ENCODE measurements at places on chromosomes 1 and 21. TPM values are rescaled to one million over a fixed set of nuclear protein-coding genes. Genes with fewer than 3 reads are reported as not detected.
A peak's percentile ranks its signal among the peaks of the same experiment; 100 is the strongest.

NBPF8 gene
- total RNA-seq: 23.6 TPM

DNA sequence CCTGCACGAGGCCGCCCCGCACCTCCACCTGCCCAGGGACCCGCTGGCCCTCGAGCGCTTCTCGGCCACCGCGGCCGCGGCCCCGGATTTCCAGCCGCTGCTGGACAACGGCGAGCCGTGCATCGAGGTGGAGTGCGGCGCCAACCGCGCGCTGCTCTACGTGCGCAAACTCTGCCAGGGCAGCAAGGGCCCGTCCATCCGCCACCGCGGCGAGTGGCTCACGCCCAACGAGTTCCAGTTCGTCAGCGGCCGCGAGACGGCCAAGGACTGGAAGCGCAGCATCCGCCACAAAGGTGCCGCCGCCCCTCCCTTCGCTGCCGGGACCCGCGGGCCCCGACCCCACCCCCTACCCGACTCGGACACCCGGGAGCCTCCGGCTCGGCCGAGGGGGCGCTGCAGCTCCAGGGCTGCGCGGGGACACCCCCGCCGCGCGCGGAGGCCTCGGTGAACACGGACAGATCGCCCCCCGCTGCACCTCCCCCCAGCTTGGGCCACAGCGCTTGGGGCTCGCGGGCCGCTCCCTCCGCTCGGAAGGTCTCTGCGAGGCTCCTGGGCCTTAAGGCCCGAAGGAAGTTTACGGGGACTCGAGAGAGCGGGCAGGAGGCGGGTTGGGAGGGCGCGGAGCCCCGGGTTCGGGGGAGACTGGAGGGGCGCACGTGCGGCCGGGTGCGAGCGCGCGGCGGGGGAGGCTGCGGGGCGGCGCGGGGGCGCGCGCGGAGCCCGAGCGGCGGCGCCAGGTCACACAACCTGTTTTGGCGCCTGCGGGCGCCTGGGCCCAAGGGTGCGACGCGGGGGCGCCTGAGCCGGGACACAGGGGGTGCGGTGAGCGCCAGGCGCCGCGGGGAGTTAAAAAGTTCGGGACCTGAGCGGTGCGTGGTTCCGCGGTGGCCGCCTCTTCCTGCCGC lies 1.2 kb downstream of the SAMD11 start:
- DNase-seq: no peak

GRCh38 chr21:16193496-16194094 lies 463.8 kb downstream of the USP25 start:
- DNase-seq: no peak

PLEKHN1 gene
- total RNA-seq: 11.5 TPM

DNA sequence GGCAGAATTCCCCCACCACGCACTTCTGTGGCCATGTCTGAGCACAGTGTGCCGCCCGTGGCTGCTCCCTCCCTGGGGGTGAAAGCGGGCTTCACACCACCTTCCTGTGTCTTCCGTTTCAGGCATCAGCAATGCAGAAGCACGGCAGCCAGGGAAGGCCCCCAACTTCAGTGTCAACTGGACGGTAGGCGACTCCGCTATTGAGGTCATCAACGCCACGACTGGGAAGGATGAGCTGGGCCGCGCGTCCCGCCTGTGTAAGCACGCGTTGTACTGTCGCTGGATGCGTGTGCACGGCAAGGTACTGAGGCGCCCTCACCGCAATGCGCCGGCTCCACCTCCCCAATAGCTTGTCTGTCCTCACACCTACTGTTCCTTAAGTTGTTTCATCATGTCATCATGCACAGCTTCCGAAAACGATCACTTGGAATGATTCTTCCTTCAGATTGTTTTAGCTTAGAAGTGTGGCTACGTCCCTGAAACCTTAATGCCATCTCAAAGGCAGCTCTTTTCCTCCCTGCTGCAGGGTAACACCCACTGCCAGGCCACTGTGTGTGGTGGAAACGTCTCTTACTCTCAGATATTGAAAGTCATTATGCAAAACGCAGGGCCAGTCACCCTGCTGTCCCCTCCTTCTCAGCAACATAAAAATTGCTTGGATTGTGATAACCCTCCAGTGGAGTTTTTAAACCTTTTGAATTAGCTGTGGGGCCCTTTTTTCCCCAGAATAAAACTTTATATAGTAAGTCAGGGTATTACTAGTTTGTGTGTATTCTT lies 66.8 kb downstream of the POFUT2 start:
- peak; percentile 79 for DNase-seq

- no peak for DNase-seq
These were observed 72.2 kb downstream of the SNX7 start for GRCh38 chr1:98733782-98734112.

OR2AK2 gene
- total RNA-seq: not detected

ARHGEF19 gene
- total RNA-seq: 7.2 TPM

DNA sequence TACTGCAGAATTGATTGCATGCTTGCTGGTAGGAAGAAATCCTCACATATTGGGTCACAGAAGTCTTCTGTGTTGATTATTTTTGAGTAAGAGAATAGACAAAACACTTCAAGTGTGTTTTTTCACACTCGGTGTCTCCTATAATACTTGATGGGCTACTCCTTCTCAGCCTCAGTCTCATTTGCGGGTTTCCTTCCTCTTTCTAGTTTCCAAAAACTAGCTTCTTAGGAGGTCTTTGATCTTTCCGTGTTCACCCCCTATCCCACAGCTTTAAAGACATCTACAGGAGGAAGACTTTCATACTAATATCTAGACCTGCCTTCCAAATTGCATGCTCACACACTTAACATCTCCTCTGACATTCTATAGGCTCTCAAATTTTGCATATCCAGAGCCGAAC lies 40.7 kb upstream of the NTPCR start:
- no peak for DNase-seq

DNA sequence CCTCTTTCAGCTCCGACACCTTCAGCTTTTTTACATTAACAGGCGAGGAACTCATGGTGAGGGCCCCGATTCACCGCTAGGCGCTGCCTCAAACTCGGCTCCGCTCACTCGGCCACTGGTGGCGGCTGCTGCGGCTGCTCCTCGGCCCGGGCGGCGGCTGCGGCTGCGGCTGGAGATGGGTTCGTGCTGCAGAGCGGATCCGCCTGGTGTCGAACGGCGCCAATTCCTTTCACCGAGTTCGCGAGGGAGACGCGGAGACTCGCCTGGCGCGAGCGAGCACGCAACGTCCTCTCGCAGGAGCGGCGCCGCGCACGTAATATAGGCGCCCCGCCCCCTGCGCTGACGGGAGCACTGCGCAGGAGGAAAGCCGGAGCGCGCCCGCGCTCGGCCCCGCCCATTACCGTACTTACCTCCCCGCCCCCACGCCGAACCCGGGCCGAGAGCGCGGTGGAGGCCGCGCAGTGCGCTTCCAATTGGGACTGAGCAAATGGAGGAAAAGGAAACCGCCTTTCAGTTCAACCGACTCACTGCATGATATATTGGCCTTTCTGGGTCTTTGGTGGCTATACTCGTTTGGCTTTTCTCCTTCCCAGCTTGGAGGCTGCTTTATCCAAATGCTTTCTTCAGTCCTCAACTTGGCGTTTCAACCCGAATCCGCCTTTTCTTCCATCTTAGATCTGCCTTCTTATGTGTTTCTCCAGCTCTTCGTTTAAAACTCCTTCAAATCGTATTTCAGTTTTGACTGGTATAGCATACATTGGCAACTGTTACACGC lies at the start of gene HNRNPU:
Gene HNRNPU (minus strand): TSS at position 291 of the 775 bp plus-strand sequence. CDS start 236 bp downstream, at position 55.
- DNase-seq: peak; percentile 98

TEX38 gene
- total RNA-seq: not detected

DNA sequence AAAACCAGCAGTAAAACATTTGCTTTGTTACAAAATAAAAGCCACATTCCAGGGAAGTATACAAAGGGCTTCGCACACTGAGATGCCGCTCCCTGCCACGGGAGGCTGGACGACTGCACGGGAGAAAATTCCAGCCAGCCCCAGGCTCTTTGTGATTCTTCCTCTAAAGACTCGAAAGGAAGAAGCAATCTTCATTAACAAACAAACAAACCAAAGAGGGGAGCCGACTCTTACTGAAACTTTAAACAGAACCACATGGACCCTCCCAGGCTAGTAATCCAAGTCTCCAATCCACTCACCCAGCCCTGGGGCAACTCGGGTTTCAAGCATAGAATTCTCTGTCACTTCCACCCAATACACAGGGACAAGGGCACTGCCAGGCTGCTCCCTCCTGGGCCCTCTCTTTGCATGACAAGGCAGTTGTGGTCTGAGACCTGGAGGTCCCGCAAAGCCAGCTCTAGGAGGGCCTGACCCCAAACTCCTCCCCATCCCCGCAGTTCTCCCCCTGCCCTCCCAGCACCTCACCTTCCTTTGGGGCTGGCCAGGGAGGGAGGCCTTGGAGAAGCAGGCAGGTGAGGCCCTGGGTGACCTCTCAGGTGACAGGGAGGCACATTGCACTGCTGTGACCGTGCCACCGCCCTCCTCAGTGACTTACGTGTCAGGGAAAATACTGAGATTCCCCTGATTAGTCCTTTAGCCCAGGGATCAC lies 26.6 kb upstream of the COL18A1 start:
- no peak for DNase-seq

- DNase-seq: no peak
These were observed 406.8 kb upstream of the BEND5 start for GRCh38 chr1:49183489-49183888.

GRCh38 chr1:82931006-82931405 lies 1067.9 kb downstream of the TTLL7 start:
- no peak for DNase-seq

GRCh38 chr1:185157599-185158412 lies 839 bp downstream of the SWT1 start:
- no peak for DNase-seq

DNA sequence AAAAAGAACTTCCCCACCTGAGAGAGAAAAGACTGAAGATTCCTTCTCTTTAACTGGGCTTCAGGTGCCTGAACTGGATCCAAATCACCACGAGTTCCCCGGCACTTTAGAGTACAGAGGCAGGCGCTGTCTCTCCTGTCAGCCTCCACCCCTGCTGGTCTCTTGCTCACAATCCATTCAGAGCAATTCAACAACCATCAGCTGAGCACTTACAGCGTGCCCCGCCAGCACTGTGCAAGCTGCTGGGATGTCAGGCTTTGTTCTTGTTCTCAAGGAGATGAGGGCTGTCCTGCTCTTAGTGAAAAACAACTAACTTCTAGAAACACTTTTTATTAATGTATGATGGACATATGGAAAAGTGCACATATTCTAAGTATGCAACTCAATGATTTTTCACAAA lies 68.7 kb upstream of the VAMP3 start:
- no peak for DNase-seq

DNA sequence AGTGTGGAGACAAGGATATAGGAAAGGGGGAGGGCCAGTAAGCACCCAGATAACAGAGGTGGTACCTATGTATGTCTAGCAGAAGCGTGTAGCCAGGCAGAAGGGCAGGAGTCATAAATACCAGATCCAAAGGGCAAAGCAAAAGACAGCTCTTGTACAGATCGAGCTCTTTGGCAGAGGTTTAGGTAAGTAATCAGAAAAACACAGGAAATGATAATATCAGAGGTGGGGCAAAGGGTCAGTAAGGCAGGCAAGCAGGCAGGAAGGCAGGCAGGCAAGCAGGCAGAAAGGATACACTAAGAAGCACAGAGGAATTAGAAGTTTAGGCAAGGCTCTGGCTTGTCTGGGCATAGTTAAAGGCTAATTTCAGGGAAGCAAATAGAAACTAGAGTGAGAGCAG lies 22.7 kb upstream of the SLFNL1 start:
- DNase-seq: no peak

- no peak for DNase-seq
These were observed 22.0 kb downstream of the CC2D1B start for GRCh38 chr1:52343979-52344378.

- DNase-seq: no peak
These were observed 23.9 kb upstream of the FAAH start for GRCh38 chr1:46370214-46370633.

CD164L2 gene
- total RNA-seq: 6.4 TPM

- DNase-seq: no peak
These were observed 1.7 kb downstream of the OSCP1 start for GRCh38 chr1:36448530-36449056.

GRCh38 chr1:179599623-179600249 lies 8.1 kb downstream of the TDRD5 start:
- DNase-seq: no peak

- DNase-seq: no peak
These were observed 87.5 kb downstream of the CD247 start for GRCh38 chr1:167430849-167431242.

OR2L5 gene
- total RNA-seq: not detected

GRCh38 chr1:204419064-204419403 lies 7.4 kb upstream of the PPP1R15B start:
- no peak for DNase-seq

CRNN gene
- not detected for total RNA-seq

Data from upper lobe of left lung (tissue), 6 donors.